ENCODE measurements at places on chromosomes 16 and 17.

GRCh38 chr17:57910462-57911420 is 44.5 kb downstream of the CUEDC1 start:
- no peak for DNase-seq

GRCh38 chr16:86520317-86521210 is 10.2 kb downstream of the FOXF1 start:
- DNase-seq: no peak

GRCh38 chr17:20121359-20122253 is 112.4 kb downstream of the SPECC1 start:
- DNase-seq: peak; percentile 70

DNA sequence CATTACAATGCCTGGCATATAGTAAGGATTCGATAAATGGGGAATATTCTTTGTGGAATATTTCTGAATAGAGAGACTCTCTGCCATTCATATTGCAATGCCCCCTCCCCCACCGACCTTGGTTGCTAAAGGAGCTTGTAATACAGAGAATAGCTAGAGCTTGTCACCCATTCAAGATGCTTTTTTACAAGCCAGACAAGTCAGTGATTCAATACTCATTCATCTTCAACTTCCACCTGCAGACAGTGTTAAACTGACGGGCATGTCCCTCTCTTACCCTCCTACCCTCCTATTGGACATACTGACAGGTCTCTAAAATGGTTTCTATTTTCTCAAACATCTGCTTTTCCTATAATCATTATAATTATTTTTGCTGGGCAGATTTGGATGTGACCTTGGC is 257.4 kb downstream of the KCNJ2 start:
- DNase-seq: no peak

GRCh38 chr16:66254751-66255150 is 111.7 kb upstream of the CDH5 start:
- DNase-seq: no peak

DNA sequence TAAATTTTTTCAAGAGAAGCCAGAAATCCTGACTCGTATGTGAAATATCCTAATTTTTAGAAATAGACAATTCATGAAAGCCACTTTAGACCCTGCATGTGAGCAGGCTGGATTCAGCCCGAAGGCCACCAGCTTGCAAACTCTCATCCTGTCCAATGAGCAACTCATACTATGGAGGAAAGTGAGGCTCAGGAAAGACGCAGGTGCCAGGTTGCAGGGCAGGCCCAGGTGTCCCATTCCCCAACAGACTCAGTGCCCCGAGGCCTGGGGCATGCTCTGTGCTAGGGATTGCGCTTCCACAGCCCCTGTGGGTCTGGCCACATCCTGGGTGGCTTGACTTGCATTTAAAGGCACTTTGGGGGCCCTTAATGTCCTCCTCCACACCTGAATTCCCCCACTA is 16.7 kb upstream of the RASD1 start:
- no peak for DNase-seq

DNA sequence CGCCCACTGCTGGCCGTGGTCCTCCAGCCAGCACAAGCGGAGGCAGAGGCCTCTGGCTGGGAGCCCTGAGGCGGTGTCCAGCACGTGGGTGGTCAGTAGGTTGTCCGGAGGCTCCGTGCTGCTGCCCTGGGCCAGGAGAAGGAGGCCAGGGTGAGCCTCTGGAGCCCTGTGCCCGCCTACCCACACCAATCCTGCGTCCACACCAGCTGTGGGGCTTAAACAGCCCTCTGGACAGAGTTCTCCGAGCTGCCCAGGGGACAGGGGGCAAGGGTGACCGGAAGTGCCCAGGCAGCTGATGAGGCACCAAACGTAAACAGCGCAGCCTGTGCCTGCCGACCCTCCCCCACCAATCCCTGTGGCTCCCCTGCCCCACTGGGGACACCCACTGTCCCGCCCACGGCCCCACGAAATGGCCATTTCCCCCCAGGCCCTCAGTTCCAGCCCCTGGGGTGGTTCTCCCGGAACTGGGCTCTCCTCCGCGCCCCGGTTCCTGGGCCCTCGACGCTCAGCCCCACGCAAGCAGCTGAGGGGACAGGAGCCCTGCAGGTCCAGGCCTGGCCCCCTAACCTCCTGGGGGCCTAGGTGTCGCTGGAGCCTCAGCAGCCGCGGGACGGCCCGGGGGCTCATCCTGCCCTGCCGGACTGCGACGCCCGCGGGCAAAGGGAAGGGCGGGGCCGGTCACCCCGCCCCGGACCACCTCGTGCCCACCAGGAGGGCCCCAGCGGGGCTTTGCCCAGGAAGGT is 27.9 kb upstream of the DBNDD1 start:
- peak; percentile 77 for DNase-seq

GRCh38 chr17:69175625-69176456 is 34.1 kb upstream of the ABCA6 start:
- no peak for DNase-seq

GRCh38 chr16:29903590-29903989 is 3.3 kb downstream of the ASPHD1 start:
- no peak for DNase-seq

GRCh38 chr17:37274461-37274860 is 101.3 kb upstream of the C17orf78 start:
- DNase-seq: no peak

DNA sequence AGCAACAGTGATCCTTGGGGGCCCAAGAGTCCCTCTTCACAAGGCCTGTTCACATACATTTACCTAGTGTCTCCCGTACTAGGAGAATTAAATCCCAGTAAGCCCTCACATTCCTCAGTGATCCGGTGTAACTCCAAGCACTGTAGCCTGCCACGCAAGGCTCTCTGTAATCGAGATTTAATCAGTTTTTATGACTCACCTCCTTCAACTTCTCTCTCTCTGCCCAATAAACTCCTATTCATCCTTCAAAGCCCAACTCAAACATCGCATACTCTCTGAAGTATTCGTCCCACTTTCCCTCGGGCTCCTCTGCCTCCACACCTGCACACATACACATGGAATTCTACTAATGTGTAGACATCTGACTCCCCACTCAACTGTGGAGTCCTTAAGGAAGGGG is 141.8 kb downstream of the CMIP start:
- no peak for DNase-seq

DNA sequence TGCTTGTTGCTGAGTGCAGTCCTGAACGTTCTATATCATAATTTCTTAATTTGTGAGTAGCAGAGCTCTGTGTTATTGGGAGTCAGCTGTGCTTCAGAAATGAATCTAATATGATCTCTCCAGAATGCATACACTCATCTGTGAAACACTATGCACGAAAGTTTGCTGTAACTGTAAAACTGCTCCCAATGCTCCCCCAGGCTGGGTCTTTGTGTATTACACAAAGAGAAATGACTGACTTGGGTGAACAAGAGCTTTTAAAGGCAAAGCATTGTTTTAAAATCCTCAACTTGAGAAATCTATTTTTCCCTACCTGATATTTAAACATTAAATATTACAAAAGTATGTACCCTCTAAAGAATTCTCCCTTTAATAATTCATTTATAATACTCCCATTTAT is 636.7 kb upstream of the KIF2B start:
- no peak for DNase-seq

- peak; percentile 39 for DNase-seq
Measured at GRCh38 chr17:19385521-19385983, 1.4 kb downstream of the MFAP4 start.

DNA sequence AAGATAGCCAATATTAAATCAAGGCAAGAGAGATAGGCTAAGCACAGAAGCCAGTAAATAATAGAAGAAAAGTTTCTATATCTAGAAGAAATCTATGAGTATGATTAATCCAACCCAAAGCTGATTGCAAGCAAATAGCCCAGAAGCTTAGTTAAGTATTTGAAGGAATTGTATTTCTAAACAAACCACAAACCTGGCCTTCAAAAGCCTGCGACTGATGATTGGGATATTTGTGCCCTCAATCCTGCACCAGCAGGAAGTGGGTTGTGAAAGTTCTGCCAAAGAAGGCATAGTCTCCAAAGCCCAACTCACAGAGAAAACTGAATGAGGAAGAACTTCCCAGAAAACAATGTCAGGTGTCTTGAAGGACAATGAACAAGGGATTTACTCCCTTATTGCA is 114.5 kb upstream of the C17orf78 start:
- no peak for DNase-seq

GRCh38 chr17:29131814-29132682 is 48.1 kb downstream of the MYO18A start:
- peak; percentile 78 for DNase-seq

GRCh38 chr17:77647531-77647930 is 311.0 kb upstream of the TNRC6C start:
- DNase-seq: no peak

- no peak for DNase-seq
Measured at GRCh38 chr17:17410357-17410756, 66.4 kb upstream of the MED9 start.

DNA sequence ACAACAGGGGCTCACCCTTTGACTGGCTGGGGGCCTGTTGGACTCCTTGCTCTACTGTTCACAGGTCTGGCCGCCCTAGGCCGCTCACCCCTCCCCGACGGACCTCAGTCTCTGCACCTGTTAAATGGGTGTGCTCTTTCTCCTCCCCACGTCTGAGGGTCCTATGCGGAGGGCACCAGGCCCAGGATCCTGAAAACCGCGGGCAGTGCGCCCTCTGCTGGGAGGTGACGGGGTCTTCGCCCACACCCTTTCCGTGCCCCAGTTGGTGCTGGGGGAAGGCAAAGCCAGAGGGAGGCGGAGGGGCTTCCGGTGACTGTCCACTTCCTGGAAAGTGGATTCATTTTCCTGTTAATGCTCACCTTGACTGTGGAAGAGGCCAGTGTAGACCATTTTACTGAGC is 1010.9 kb downstream of the KCNJ18 start:
- no peak for DNase-seq

- DNase-seq: no peak
Measured at GRCh38 chr16:81686391-81687130, 92.5 kb upstream of the PLCG2 start.

DNA sequence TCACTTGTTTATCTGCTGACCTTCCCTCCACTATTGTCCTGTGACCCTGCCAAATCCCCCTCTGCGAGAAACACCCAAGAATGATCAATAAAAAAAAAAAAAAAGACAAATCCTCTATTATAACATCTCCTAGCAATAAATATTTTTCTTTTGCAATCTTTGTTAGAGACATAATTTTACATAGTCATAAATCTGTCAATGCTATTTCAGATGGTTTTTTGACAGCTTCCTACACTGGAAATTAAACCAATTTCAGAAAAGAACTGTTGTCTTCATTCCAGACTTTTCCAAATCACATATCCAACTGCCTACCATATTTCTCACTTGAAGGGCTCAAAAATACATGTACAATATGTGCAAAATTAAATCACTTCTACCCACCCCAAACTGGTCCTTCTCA is 3.7 kb downstream of the METTL16 start:
- no peak for DNase-seq

DNA sequence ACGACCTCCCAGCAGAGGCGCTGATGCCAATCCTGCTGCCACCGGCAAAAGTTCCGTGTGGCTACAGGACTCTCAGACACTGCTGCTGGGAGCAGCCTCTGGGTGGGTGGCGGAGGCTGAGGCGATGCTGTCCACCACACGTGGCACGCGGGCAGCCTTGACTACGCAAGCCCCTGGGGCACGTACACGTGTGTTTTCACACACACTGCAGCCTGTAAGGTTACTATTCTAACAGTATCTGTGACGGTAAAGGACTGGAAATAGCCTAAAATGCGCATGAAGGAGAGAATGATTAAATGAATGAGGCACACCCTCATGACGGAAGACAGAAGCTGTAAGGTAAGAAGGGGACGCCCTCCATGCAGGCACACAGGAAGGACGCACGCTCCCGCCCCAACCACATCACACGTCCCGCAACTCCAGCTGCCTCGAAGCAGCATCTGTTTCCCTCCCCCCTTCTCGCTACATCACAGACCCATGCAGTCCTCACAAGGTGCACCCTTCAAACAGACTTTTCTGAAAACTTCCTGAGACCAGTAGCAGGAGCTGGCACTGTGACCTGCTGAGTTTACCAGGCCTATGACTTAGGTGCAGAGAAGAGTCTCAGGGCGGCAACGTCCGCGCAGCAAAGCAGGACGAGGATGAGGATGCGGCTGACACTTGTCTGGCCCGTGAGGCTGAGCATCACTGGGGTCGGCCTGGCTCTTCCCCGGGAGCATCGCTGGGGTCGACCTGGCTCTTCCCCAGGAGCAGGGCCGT is 28.7 kb upstream of the FASN start:
- DNase-seq: no peak

DNA sequence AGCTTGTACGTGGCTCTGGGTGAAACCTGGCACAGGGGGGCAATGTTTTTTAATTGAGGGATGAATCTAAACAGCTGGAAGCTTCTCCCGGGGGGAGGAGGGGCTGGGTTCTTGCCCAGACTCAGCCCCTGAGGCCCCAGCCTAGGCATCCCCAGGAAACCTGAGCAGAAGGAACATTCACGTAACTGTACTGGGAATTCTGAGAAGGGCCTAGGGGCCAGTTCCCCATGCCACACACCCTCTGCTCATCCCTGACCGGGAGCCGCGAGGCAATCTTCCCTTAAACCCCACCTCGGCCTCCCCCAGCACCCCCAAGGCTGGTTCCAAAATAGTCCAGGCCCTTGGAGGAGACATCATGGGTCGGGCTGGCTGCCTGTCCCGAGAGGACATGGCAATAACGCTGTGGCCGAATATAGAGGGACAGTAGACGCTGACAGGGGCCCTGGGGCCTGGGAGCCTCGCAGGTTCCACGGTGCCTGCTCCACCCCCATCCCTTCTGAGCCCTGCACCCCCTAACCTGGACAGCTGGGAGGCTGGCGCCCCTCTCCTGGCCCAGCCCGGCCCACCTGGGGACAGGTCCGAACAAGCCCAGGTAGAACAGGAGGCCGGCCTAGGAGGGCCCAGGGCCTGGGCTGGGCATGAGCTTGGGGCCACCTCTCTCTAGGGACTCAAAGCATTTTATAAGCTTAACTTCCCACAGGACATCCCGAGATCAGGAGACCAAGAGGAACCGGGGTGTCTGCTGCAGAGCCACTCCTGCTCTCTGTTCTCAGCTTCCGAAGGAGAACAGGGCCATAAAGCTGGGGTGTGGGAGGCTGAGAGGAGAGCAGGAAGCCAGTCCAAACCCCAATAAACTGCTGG is 83.2 kb upstream of the TOB1 start:
- no peak for DNase-seq

- DNase-seq: no peak
Measured at GRCh38 chr16:69223882-69224281, 36.9 kb downstream of the SNTB2 start.

- no peak for DNase-seq
Measured at GRCh38 chr16:4175849-4176248, 59.6 kb upstream of the ADCY9 start.

DNA sequence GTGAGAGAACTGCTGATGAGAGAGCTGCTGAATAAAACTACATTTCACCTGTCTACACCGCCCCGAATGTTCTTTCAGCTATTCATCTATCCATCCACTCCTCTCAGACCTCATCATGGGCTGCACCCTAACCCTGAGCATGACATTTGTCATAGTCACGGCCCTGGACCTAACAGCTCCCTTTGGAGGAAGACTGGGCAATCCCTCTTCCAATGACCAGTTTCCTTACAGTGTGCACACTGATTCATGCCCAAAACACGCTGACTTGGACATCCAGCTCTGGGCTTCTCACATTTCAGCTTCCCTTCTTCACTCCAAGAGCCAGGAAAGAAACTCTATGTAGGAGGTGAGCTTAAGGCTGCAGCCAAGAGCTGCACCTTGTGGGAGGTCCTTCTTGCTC is 41.8 kb upstream of the ARL4D start:
- peak; percentile 71 for DNase-seq

All from femur (tissue), 1 donor.